Colonic mucosa (tissue), 4 donors: ENCODE measurements at places on chromosomes 2 and 18. TPM values are rescaled to one million over a fixed set of nuclear protein-coding genes. Genes with fewer than 3 reads are reported as not detected.

Gene REL
- 31.5 TPM for total RNA-seq

Gene NFATC1
- total RNA-seq, result 4.3 TPM

Gene AP1S3
- 12.0 TPM for total RNA-seq

GRCh38 chr2:47494267-47495130 lies 91.5 kb downstream of the MSH2 start:
- no peak for DNase-seq

- DNase-seq, result no peak
Observed at GRCh38 chr2:71811157-71811556, 336.5 kb downstream of the CYP26B1 start.

DNA sequence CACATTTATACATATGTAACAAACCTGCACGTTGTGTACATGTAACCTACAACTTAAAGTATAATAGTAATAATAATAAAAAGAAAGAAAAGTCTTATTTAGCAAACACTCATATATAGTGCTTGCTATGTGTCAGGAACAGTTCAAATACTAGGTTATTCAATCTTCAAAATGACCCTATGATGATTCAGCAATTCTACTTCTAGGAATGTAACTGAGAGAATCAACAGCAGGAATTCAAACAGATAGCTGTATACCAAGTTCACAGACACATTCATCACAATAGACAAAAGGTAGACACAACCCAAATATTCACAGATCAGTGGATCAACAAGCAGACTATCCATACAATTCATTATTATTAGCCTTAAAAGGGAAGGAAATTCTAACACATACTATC lies 69.5 kb downstream of the MYO5B start:
- no peak for DNase-seq
